ENCODE measurements at places on chromosomes 16 and 17.

DNA sequence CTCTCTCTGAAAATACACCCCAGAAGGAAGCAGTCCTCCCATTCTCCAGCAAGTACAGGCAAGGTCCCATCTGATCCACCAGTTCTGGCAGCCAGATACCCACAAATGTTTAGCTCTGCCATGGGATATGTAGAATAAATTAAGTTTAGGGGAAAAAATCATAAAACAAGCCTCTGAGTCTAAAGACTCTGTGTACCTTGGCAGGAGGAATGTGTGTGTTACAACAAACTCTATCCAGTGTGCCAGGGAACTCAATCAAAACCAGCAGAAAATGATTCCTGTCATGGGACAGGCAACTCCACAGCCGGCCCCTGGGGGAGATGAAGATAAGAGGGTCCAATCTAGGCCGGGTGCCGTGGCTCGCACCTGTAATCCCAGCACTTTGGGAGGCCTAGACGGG is 73.4 kb downstream of the MRM3 start:
- no peak for DNase-seq

DNA sequence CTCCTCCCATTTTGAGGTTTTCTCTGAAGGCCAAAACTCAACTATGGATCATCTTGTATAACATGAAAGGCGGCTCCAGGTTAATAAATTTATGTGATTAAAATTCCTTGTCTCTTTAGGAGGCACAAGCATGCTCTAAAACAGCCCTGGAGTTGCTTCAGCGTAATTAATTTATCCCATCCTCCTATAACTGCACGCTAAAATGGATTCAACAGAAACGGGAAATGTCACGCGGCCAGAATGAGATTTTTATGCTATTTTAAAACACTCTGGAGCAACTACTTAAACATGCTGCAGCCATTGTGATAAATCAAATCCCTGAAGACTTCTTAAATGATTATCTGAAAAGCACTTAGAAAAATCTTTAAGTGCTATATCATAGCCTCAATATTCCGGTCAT is 106.6 kb downstream of the ADAMTS18 start:
- DNase-seq = no peak

- DNase-seq = no peak
Observed at GRCh38 chr17:888998-889441, 90.6 kb downstream of the NXN start.

- no peak for DNase-seq
Observed at GRCh38 chr16:87348616-87349157, 31.5 kb upstream of the C16orf95 start.

GRCh38 chr16:25905810-25906209 is 214.1 kb downstream of the HS3ST4 start:
- DNase-seq = no peak

DNA sequence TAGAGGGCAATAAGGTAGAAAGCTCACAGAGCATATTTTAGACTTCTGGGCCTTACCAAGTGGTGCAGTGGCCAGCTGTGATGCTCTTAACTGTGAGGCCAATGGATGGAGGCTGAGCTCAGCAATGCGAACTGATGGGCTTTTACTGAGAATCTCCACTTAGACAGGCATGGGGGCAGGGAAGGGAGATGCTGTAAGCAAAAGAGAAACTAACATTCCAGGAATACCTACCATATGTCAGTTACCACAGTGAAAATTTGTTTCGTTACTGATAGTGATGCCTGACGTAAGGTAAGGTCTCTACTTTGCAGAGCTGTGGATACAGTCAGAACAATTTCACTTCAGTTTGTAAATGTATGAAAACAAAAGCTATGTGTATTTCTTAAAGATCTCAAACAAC is 250.6 kb upstream of the ZFHX3 start:
- DNase-seq = no peak

DNA sequence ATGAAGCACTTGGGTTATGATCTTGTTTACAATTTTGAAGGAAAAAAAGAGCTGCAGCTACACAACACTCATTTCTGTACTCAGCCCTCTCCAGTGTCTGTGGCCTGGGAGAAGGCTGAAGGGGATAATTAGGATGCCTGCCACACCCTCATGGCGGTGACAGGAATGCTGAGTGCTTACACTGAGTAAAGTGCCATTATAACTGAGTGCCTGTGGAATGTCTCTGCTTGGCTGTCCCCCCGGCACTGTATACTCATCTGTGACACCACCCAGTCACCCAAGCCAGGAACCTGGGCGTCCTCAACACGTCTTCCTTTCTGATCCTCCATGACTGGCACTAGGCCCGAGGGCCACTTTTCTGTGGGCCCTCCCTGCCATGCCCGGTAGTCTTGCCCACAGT is 3.5 kb upstream of the MRPL38 start:
- peak; percentile 84 for DNase-seq

DNA sequence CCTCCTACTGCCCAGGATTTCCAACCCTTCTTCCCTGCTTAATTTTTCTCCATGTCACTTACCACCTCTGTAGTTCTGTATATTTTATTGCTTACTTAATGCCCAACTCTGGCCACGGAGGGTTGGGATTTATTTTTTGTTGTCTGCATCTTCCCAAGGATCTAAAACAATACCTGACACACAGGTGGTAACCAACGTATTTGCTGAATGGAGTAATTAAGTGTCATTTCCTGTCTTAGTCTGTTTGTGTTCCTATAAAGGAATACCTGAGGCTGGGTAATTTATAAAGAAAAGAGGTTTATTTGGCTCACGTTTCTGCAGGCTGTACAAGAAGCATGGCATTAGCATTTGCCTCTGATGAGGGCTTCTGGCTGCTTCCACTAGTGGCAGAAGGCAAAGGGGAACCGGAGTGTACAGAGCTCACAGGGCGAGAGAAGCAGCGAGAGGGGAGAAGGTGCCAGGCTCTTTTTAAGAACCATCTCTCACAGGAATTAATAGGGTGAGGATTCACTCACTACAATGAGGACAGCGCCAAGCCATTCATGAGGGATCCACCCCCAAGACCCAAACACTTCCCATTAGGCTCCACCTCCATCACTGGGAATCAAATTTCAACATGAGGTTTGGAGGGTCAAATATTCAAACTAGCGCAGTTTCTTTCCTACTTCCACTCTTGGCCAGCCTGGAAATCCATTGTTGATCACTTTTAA is 44.8 kb downstream of the ERN1 start:
- no peak for DNase-seq

GRCh38 chr16:66872559-66872942 is 7.8 kb upstream of the PDP2 start:
- no peak for DNase-seq

GRCh38 chr16:13939821-13940220 is 19.9 kb downstream of the ERCC4 start:
- no peak for DNase-seq

DNA sequence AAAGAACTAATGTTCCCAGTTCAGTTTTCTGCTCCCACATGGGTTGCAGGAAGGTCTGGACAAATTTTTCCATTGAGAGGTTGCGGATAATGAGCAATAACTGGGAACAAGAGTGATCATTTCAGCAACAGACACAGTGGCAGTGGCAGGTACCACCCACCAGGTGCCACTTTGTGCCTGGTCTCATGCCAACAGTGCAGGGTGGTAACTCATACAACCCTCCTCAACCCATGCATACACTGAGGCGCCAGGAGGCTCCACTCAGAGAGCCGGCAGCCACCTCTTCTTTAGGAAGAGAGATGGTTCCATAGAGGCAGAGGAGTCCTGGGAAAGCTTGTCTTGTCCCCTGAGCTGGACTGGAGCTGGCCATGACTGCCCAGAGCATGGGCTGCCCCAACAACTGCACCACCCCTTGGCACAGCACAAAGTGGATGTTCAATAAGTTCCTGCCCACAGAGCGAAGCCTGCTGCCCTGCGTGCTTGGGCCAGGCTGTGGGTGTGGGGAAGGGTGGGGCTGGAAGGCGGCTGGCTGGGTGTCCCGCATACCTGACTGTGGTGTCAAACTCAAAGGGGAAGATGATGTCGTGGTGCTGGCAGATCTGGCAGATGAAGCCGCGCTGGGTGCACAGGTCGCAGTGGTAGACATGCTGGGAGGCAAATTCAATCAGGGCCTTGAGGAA is 6.4 kb upstream of the ARHGAP27 start:
- DNase-seq = no peak

DNA sequence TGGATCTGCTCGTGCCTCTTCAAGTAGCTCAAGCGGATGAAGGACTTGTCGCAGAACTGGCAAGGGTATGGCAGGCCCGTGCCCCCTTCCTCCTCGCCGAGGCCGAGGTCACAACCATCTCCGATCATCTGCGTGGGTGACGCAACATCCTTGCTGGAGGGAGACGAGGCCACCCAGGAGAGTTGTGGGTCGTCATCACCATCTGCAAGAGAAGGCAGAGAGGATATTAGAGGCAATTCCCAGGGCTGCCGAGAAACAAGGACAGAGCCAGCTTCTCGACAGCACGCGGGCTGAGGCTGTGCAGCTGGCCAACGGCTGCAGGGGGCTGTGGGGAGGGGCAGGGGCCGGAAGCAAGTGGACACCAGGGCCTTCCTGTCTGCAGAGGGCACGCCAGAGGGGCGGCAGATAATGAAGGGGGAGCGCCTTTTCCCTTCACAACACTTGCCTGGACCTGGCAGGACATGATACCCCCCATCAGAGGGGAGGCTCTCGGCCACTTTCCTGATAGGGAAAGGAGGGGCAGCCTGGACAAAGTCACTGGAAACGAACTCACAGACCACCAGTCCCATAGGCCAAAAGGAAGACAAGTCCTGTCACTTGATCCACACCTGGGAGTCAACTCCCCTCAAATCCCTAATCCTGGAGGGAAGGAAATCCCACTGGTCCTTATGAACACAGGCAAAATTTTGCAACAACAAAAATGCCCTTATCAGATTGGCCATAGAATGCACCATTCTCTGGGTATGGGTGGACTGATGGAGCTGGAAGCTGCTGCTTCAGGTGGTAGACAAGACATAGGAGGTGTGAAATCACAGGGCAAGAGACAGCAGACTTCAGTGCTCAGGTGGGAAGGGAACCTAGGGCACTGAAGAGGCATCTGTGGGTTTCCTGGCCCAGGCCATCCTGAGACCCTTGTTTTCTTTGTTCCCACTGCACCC is 217.0 kb downstream of the ZNF423 start:
- no peak for DNase-seq

DNA sequence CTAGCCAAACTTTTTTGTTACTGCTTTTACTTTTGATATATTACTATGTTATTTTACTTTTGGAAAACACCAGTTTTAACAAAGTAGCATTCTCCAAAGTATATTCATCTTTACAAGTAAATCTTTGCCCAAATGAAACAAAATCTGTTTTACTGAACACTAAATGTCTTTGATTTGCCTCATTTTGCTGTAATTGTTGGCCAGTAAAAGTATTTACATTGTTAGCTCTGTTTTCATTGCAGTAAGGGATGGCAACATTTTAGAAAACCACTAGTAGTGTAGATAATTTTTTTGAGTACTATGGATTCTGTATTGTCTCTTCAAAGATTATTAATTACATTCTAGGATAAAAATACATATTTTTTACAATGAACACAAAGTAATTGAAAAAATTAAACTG is 10.6 kb downstream of the SNTB2 start:
- no peak for DNase-seq

DNA sequence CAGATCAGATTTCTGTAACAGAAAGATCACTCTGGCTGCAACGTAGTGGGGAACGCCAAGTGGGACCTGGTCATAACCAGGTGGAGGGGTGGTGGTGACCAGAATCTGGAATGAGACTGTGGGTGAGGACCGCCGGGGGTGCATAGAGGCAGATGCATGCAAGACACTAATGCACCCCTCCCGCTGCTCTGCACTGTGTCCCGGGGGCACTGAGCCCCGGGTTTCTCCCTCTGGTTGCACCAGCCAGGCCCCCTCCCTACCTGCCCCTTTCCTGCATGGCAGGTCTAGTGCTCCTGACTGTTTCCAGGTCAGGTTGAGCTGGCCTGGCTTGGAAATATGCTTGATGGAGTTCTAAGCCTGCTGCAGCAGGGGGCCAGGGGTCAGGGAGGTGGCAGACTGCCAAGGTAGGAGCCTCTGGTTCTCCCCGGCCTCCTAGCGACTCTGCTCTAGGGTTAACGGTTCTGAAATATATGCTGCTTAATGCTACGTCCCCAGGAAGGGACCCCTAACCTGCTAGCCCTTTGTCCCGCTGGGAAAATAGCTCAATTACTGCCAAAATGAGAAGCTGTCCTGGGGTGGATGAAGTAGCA is 94.3 kb downstream of the SDK2 start:
- no peak for DNase-seq

DNA sequence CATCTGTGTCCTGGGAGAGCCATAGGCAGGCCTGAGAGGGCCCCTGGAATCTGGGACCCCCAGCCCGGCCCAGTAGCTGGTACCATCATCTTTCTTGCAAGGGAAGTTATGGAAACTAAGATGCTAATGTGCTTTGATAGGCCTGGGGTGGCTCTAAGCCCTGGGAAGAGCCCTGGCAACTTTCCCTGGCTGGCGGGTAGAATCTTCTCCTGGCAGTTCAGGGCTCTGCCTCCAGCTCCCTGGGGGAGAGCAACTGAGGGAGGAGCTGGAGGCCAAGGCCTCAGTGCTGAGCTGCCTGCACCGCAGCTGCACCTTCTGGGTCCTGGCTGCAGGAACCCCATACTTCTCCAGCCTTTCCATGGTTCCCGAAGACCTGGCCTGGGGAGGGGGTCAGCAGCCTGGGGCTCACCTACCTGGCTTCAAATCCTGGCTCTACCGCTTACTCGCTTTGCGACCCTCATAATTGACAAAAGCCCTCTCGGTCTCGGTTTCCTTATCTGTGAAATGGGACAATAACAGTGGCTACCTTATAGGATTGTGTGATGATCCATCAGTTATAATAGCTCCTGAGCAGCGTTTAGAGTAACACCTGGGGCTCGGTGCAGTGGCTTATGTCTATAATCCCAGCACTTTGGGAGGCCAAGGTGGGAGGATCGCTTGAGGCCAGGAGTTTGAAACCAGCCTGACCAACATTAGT is 333.7 kb downstream of the SEC14L1 start:
- no peak for DNase-seq

- DNase-seq = no peak
Observed at GRCh38 chr16:68993885-68994284, 111.6 kb upstream of the HAS3 start.

GRCh38 chr16:47058295-47059086 is 85.0 kb upstream of the DNAJA2 start:
- DNase-seq = no peak

GRCh38 chr17:27218719-27219488 is 75.0 kb upstream of the WSB1 start:
- DNase-seq = no peak

DNA sequence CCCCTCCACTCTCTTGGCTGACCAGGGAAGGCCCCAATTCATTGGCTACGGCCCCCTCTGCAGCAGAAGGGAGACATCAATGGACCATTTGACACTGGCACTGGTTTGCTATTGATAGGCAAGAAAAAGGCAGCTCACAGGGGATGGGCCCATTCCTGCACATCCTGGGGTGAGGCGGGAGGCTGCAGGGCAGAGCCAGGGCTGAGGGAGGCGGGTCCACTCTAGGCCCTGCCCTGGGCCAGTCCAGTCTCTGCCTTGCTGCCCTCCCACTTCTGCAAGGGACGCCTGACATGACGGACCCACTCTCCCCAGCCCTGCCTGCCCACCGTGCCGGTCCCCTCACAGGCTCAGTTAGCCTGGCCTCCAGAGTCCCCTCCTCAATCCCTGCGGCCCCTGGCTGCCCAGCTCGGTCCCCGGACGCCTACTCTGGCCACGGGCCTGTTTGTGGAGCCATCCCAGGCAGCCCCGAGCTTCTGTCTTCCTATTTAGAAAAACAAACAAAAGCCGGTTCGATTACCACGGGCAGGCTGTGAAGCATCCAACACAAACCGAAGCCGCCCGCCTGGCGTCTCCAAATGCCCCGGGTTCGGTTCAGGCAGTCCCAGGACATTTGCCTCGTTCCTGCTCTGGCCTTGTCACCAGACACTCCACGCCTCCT is 160.7 kb downstream of the IRX5 start:
- DNase-seq = no peak

- no peak for DNase-seq
Observed at GRCh38 chr17:63960006-63960405, 12.7 kb downstream of the SCN4A start.

- DNase-seq = no peak
Observed at GRCh38 chr17:80465327-80465974, 11.0 kb downstream of the NPTX1 start.
